Kidney (tissue), 22 donors: ENCODE measurements at places on chromosomes 3 and 15.

DNA sequence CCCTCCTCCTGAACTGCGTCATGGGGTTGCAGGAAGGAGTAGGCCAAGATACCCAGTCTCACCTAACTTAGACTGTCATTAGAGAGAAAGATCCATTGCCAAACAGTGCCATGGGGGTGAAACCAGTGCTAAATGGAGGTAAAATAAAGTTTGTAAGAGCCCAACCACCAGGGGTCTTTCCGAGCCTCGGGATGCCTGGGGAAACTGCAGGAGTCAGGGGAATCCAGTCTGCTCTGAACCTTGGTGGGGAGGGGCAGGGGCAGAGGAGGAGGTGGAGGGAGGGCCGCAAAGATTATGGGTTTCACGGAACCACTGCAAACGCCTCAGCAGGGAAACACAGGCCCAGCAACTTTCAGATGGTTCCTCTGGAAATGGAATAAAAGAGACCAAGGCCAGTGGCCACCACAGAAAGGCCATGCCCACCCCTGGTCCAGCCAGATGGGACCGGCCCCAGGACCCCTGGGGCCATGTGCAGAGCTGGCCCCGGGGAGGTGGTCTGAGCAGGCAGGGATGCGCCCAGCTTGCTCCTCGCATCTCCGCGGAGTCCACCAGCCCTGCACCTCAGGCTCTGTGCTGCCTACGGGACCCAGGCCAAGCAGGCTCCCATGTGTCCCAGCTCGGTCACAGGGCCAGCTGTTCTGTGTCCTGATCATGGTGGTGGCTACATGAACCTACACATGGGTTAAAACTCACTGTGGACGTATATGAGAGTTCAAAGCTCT lies 19.8 kb upstream of the GP9 start:
- DNase-seq, result no peak

- DNase-seq, result no peak
Measured at GRCh38 chr3:53604232-53604631, 109.8 kb downstream of the CACNA1D start.

DNA sequence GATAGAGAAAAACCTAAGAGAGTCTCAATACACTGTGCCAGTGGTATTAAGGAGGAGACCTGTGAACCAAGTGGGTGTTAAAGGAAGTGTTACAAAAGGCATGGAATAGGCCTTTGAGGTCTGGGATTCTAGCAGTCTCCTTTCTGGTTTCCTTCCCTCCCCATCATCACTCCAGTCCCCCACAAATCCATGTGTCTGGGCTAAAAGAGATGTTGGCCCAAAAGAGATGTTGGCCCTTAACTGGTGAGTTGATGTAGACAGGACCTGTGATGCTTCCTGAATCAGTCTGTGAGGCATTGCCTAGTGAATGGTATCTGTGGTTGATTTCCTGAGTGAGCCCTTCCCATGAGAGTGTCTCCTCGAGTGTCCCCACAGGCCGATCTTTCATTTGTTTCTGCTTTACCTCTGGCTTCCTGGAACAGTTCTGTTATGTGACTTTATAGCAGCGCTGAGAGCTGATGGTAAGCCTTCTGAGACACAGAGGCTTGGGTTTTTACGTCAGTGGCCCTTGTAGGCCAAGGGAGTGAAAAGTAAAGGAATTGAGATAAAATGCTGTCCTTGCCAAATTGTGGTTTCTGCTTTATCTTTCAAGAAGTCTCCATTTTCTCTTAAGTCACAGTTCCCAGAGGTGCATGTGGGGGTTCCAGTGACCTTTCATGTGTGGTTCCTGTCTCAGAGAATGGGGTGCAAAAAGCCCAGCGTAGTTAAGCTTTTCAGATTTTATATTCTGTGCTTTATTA lies 87.8 kb downstream of the KLHL25 start:
- no peak for DNase-seq

- DNase-seq, result no peak
Measured at GRCh38 chr15:57761562-57761961, 55.0 kb downstream of the POLR2M start.

DNA sequence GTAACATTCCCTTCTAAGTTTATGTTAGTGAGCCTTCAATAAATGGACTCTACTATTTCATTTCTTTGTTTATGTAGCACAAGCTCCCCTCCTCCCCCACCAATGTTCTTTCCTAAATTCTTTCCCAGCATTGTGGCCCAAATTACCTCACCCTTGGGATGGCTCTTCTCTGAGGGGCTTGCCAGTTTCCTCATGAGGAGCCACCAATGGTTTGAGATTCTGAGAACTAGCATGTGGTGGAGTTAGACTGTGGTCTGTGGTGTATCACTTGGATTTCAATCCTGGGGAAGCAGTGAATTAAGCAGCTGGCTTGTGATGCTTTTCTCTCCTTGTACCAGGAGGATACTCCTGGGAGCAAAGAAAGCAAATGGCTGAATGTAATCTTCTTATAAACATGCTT lies 50.0 kb upstream of the NPHP3 start:
- DNase-seq, result no peak
